DND-41 (cell line): ENCODE measurements at places on chromosomes 13 and 19.

DNA sequence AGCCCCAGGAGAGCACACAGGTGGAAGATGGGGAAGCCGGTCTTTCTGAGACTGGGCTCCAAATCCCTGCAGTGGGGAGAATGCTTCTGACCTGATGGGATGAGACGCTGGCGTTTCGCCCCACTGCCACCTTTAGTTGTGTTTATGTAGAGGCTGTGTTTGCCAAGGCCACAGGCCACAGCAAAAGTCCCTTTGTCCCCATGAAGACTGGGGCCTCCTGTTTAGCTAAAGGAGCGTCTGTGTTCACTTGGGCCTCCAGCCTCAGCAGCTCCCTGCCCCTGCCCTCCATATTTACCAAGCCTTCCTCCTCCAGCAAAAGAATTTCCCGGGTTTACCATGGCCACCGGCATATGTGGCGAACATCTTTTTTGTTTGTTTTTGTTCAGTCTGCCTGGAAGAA, 10.4 kb upstream of the KLK14 start:
- no peaks in the 10 kb centered on the region for H3K27me3 ChIP-seq
- H3K4me3 ChIP-seq: no peak overlapping the region
- H3K4me1 ChIP-seq: no peaks in the 10 kb centered on the region
- DNase-seq: no peak
- H3K36me3 ChIP-seq: peaks cover 5% of the 10 kb centered on the region
- H3K27ac ChIP-seq: no peak overlapping the region

- H3K27ac ChIP-seq: no peak overlapping the region
- H3K4me3 ChIP-seq: no peak overlapping the region
- H3K36me3 ChIP-seq: no peaks in the 10 kb centered on the region
- DNase-seq: no peak
Observed at GRCh38 chr13:55359067-55359466, 1781.7 kb upstream of the PRR20A start.

DNA sequence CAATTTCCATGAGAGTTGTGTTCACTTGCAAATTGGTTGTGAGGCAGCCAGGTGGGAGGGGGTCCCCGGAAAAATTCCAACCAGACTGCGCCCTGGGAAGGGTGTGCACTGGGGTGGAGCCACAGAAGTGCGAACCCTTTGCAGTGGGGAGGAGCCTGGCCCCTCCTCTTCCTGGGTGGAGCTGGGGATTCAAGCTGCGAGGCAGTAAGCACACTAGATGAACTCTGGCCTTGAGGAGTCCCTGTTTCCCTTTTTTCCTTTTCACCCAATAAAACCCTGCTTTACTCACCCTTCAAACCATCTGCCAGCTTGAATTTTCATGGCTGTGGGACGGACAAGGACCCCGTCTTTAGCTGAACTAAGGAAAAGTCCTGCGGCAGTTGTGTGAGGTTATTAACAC, 31.0 kb upstream of the MBNL2 start:
- H3K27me3 ChIP-seq: peaks cover 5% of the 10 kb centered on the region
- no peak overlapping the region for H3K4me3 ChIP-seq
- H3K36me3 ChIP-seq: no peaks in the 10 kb centered on the region

- no peaks in the 10 kb centered on the region for H3K4me1 ChIP-seq
- no peaks in the 10 kb centered on the region for H3K36me3 ChIP-seq
- DNase-seq: no peak
- H3K4me3 ChIP-seq: no peak overlapping the region
Observed at GRCh38 chr19:6873708-6874431, 13.5 kb upstream of the ADGRE1 start.

- H3K4me1 ChIP-seq: no peaks in the 10 kb centered on the region
- no peak within 1 kb of the TSS for H3K4me3 ChIP-seq
Observed at GRCh38 chr19:39778763-39779162, at the start of gene LEUTX. LEUTX (plus strand) TSS chr19:39778854; CDS start chr19:39778921, 67 bp downstream.

DNA sequence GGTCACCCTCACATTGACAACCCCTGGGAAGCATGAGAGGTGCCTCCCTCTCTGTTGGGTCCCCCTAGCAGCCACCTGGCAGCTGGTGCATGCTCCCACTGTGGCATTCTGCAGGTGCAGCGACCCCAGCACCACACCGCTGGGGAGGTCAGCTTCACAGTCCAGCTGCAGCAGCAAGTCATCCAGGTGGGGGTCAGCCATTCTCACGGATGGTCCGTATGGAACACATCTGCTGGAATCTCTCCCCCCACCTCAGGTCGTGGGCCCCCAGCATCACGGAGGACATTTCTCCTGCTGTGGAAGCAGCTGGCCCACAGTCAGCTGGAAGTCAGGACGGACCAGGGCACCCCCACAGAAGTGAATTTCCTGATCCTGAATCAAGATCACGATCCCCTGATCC, 201.3 kb downstream of the COG6 start:
- no peak overlapping the region for H3K27ac ChIP-seq
- H3K4me3 ChIP-seq: no peak overlapping the region
- no peaks in the 10 kb centered on the region for H3K27me3 ChIP-seq
- DNase-seq: no peak

DNA sequence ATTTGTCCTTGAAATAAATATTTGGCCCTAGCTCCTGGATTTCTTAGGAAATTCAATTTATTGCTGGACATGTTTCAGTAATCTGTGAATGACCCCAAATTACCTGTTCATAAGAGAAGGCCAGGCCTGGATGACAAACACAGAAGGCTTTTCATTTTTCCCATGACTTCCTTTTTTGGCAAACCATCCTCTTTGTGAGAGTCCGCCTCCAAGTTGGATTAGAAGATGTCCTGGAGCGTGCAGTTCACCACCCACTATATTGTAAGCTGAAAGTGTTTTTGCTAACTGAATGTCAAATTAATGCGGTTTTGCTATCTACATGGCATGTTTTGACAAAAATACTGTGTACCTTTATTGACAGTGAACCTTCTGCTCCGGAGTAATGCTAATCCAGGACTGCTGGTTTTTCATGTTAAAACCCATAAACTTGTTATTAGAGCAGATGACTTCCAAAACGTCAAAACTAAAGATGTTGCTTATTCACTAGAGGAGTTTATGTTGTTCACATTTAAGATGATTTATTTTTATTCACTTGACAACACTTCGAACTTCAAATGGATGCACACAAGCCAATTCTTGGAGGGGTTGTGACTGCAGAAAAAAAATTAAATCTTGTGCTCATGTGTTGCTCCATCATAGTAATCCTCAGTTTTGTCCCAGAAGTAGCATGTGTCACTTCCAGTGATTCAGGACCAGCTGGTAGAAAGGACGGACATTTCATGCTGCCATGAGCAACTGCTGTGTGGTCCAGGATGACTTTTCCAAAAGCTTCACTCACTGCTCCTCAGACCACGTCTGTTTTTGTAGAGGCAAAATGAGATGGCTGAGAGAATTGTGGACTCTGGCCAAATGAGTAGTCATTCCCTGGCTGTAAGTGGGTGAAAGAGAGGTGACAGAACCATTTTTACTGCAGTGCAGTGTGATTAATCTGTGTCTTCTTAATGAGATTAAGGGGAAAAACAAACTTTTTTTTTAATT, 71.0 kb downstream of the ITGBL1 start:
- no peak for DNase-seq
- H3K27ac ChIP-seq: no peak overlapping the region
- no peak overlapping the region for H3K4me3 ChIP-seq
- no peaks in the 10 kb centered on the region for H3K27me3 ChIP-seq
- H3K36me3 ChIP-seq: no peaks in the 10 kb centered on the region

DNA sequence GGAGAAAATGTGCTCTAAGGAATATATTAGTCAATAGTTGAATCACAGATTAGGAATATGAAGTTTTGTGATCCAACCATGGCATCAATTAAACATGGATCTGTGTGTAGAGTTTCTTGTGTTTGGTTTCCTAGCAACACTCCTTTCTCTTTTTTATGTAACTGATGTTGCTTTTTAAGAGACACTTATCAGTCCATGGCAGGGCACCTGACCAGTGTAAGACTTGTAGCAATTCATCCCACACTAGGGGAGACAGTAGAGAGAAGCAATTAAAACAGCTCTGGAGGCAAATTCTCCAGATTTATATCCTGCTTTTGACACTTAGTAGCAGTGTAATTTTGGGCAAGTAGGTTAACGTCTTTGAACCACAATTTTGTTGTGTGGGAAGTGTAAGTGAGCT, 1229.0 kb downstream of the PCDH9 start:
- no peak overlapping the region for H3K27ac ChIP-seq
- DNase-seq: no peak
- no peaks in the 10 kb centered on the region for H3K4me1 ChIP-seq
- no peak overlapping the region for H3K4me3 ChIP-seq
- no peaks in the 10 kb centered on the region for H3K36me3 ChIP-seq

DNA sequence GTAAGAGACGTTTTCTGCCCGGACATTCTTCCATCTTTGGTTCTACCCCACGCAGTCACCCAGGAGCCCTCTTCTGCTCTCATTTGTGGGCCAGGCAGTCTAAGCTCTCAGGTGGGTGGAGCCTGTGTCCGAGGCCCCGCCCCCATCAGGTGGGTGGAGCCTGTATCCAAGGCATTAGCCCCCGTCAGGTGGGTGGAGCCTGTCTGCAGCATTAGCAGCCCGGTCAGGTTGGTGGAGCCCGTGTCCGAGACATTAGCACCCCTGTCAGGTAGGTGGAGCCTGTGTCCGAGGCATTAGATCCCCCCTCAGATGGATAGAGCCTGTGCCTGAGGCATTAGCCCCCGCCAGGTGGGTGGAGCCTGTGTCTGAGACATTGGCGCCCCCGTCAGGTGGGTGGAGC, 45.5 kb upstream of the C13orf46 start:
- peaks cover 96% of the 10 kb centered on the region for H3K36me3 ChIP-seq
- no peaks in the 10 kb centered on the region for H3K27me3 ChIP-seq
- H3K4me1 ChIP-seq: no peaks in the 10 kb centered on the region
- no peak overlapping the region for H3K27ac ChIP-seq
- H3K4me3 ChIP-seq: no peak overlapping the region

- H3K4me1 ChIP-seq: no peaks in the 10 kb centered on the region
- no peak for DNase-seq
- H3K27ac ChIP-seq: no peak overlapping the region
- no peaks in the 10 kb centered on the region for H3K36me3 ChIP-seq
- H3K4me3 ChIP-seq: no peak overlapping the region
Observed at GRCh38 chr19:22263121-22263520, 23.1 kb upstream of the ZNF729 start.

- H3K36me3 ChIP-seq: peaks cover 27% of the 10 kb centered on the region
- no peak within 1 kb of the TSS for H3K4me3 ChIP-seq
- H3K4me1 ChIP-seq: no peaks in the 10 kb centered on the region
- DNase-seq: no peak
Observed at GRCh38 chr19:12035220-12036172, at the start of gene ZNF433. ZNF433 (minus strand) TSS chr19:12035679; CDS start chr19:12035539, 140 bp downstream.
